NCI-H1092 treated with DMSO at 0.1 percent for 48 hours (cell line): ENCODE measurements at places on chromosomes 2 and 18.

DNA sequence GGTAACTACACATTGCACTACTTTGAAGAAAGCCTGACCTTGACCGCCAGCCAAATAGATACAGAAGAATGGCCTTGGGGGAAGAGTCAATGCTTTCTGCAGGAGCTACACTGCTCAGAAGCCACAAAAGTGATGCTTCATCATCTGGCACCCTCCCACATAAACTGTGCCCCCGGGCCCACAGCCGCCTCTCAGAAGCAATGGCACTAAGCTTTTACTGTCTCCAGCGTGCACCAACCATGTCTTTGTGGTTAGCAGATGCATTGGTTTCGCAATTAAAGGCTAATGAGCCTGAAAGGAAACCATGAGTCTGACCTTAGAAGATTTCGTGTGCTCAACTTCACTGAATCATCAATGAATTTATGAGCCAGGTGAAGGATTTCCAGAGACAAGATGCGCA lies 209.4 kb upstream of the TRIB2 start:
- DNase-seq: no peak

GRCh38 chr2:9657083-9657482 lies 26.3 kb upstream of the YWHAQ start:
- DNase-seq: no peak

GRCh38 chr2:117828870-117829269 lies 14.4 kb downstream of the DDX18 start:
- no peak for DNase-seq

GRCh38 chr18:22838639-22839277 lies 94.4 kb upstream of the RBBP8 start:
- DNase-seq: no peak

- DNase-seq: no peak
Observed at GRCh38 chr2:221845021-221845365, 272.9 kb upstream of the EPHA4 start.
